MCF 10A (cell line): ENCODE measurements at places on chromosomes 12 and 14. TPM values are rescaled to one million over a fixed set of nuclear protein-coding genes. Genes with fewer than 3 reads are reported as not detected.

TSPAN8 gene
- total RNA-seq, result not detected in 2 replicates

RND1 gene
- total RNA-seq, result 1.0 and 1.2 TPM in 2 replicates

TTC9 gene
- 0.30 and 0.37 TPM in 2 replicates for total RNA-seq

GRCh38 chr14:104039214-104039613, 46.3 kb upstream of the ASPG start:
- DNase-seq, result no peak

DNA sequence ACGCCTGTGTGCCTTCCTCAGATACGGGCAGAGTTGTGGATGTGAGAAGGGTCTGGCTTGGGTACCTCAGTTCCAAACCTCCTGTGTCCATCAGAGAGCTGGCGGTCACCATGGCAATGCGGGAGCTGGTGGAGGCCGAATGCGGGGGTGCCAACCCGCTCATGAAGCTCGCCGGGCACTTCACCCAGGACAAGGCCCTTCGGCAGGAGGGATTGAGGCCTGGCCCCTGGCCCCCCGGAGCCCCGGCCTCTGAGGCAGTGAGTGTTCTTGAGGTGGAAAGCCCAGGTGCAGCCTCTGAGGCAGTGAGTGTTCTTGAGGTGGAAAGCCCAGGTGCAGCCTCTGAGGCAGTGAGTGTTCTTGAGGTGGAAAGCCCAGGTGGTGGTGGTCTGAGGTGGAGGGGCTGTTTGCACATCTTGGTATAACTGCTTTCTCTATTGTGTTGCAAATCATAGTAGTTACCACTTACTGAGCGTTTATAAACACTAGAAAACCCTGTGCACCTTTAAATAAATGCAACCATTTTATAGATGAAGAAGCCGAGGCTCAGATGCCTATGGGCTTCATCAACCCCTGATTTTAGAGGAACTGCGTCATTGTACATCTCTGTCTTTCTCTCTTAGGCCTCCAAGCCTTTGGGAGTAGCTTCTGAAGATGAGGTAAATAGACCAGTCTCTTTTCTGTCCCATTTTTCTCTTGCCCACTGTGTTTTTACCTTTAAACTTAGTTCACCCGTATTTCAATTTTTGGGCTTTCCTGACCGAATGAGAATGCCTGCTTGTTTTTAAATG, 976 bp downstream of the PEX5 start:
- DNase-seq, result peak; percentile 24

DNA sequence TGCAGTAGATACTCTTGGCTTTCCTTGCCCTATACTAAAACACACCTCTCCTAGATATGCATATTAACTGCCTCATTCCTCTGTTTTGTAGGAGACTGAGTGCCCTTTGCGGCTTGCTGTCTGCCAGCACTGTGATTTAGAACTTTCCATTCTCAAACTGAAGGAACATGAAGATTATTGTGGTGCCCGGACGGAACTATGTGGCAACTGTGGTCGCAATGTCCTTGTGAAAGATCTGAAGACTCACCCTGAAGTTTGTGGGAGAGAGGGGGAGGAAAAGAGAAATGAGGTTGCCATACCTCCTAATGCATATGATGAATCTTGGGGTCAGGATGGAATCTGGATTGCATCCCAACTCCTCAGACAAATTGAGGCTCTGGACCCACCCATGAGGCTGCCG, 15.4 kb downstream of the TRAFD1 start:
- DNase-seq, result no peak

GRCh38 chr12:2359725-2360629, 307.2 kb downstream of the CACNA1C start:
- DNase-seq, result no peak
